Thoracic aorta (tissue), 2 donors: ENCODE measurements at places on chromosomes 13 and 19.

DNA sequence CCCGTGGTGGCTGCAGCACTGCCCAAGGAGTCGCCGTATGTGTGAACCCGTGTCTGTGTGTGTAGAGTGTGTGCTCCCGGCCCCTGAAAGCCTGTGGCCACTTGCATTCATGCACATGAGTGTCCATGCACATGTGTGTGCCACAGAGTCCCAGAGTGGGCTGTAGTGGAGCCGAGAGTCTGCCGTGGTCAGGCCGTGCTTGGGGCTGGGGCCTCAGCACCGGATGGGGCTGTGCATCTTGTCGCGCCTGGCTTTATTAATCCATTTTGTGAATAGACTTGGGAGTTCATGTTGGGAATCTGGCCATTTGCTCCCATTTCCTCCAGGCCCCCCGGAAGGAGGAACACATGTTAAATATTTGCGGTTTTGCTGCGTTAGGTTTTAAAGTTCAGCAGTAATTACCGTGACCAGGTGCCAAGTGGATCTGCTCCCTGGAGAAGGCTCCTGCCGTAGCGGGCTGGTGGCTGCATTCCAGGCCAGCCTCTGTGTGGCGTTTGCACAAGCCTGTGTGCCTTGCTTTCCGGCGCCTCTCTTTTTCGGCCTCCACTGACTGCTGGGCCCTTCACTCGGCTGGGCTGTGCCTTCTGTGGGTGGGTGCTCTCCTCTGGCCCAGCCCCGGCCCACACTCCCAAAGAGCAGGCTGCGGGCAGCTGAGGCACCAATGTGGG lies 69.2 kb upstream of the KCTD15 start:
- DNase-seq, result no peak

DNA sequence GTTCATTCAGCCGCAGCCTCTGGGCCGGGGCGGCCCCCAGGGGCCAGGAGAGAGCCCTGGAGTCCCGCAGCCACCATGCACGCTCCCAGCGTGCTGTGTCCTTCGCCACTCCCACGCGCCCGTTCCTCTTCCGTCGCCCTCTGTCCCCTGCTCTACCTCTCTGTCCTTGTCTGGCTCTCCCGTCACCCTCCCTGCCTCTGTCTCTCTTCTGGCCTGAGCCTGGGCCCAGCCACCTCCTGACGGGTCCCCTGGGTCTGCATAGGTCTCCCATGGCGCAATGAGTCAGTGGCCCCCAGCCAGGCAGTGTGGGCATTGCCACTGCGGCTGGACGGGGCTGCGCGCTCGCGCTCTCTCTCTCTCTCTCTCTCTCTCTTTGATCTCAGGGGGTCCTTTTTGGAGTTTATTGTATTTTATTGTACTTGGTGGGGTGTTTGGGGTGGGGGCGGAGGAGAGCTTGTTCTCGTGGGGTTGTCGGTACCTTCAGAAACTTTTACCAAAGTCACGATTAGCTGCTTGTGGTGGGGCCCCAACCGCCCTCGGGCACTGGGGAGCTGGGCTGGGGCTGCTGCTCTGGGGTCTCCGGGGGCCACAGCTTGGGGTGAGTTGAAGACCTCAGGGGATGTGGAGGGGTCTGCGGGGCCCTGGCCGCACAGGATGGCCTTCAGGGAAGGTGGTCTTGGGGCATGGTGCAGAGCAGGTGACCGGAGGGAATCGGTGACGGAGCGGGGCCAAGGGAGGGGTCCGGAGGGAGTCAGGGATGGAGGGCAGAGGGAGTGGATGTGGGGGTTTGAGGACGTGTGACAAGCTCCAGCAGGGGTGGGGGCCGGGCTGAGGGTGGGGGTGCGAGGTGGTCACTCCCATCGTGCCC lies 1.7 kb upstream of the TGFBR3L start:
- DNase-seq, result no peak

DNA sequence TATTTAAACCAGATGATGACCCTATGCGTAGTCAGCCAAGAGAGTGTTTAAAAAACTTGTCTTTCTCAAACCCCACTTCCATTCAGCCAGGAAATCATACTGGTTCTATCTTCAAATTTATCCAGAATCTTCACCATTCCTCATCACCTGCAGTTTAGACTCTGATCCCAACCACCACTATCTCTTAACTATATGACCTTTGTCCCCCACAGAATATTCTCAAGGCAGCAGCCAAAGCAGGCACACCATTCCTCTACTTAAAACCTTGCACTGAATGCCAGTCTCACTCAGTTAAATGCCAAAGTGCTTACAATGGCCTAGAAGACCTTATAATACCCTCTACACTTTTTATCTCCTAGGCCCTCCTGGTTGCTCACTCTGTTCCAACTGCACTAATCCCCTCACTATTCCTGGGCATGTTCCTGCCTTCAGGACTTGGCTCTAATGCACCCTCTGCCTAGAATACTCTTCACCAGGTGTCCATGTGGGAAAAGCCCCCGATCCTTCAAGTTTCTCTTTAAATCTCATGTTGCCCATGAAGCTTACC lies 10.1 kb downstream of the SUCLA2 start:
- DNase-seq, result no peak

DNA sequence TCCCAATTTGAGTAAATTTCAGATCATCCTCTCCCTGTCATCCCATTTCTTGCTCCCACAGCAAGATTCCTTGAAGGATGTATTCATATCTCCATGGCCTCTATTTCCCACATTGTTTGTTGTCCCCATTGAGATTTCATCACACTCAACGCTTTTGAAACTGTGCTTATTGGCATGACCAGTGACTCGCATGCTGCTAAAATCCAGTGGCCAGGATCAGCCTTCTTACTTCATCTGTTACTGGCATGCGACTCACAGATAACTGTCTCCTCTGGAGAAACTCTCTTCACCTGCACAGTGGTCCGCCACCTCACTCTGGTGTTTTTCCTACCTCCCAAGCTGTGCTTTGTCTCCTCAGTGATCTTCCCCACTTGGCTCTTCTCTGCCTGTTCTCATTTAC lies 95.8 kb downstream of the WASF3 start:
- DNase-seq, result no peak

GRCh38 chr13:27765650-27766049 lies 26.6 kb upstream of the GSX1 start:
- no peak for DNase-seq

DNA sequence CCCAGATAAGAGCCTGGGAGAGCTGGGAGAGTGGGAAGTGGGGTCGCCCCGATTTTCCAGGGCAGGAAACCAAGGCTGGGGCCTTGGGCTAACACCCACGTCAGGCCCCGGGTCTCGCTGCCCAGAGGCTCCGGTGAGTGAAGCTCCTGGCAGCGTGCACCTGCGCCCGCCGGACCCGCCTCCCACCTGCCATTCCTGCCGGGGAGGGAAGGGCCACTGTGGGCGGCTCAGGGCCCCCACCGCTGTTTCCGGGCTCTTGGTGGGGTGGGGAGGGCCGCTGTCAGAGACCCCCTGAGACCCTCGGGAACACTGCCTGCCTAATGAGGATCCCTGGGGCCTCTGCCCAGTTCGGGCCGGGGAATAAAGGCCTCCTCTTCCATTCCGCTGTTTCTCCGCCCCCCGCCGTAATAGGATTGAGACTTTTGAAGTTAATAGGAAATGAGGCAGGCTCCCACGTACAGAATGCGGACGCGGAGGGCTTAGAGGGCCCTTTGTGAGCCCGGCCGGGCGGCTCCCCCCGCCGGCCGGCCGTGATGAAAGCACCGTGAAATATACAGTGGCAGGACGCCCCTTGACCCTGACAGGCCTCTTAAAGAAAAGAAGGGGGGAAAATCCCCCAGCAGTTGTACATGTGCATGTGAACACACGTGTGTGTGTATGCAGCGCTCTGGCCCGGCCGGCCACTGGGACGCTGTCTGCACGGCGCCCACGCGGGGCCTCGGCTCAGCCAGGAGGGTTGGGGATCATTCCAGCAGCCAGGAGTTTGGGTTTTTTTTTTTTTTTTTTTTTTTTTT lies 33.2 kb downstream of the EFNA2 start:
- no peak for DNase-seq

- no peak for DNase-seq
Measured at GRCh38 chr13:103246581-103247200, 180.5 kb upstream of the SLC10A2 start.

GRCh38 chr19:13241231-13242104 lies 91.3 kb downstream of the IER2 start:
- no peak for DNase-seq

- no peak for DNase-seq
Measured at GRCh38 chr13:109208522-109208921, 577.9 kb downstream of the IRS2 start.

GRCh38 chr13:22765547-22765946 lies 415.2 kb upstream of the SGCG start:
- DNase-seq, result no peak

GRCh38 chr19:44574186-44574950 lies 39.0 kb upstream of the IGSF23 start:
- DNase-seq, result no peak

DNA sequence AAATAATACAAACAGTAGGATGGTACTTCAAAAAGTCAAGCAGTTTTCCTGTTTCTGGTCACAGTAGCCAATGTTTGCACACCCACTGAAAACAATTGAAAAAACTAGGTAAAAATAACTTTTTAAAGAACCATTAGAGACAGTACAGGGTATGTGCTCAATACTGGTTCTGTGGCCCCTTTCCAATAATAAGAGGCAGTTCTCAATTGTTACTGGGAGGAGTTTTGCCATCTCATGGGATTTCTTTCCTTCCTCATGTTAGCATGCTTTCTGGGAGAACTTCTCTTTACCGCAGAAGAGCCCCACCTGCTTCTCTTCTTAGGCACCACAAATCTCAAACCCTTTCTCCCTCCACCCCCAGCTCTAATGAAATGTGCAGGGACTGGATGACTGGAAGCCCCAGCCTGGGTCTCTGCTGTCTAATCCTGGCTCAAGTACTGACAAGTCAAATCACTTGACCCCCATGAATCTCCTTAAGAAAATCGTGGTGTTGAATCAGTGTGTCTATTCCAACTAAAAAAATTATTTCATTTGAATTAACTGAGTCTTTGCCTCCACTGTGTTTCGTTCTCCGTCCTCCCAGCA lies 14.6 kb downstream of the METTL21C start:
- no peak for DNase-seq

DNA sequence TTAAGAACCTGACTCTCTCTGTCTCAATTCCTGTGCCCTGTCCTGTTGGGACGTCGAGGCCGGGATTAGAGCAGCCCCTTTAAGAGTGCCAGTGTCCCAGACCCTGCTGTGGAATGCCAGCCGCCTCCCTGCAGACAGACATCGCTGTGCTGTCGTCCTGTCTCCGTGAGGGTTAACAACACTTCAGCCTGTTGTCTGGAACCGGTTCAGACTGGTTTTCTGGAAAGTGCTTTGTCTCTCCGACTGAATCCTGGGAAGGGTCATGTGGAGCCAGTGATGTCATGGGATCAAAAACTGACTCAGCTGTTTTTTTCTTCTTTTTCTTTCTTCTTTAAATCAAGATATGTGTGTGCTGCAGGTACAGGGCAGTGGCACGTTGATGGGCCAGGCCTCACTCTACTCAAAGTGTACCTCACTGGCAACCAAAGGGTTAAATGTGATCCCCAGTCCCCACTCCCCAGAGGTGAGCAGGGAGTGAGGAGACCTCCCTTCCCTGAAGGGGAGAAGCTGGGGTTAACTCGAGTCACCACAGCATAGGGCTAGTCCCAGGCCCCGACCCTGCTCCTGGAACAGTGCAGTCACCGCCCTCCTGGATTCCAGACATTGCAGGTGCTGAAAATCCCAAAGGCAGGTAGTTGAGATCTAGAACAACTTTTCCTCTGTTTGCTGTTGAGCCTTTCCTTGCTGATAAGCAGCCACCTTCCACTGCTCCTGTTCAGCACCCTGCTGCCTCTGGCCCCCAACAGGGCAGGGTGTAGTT lies 50.8 kb downstream of the TSSK6 start:
- DNase-seq, result no peak

GRCh38 chr19:7799640-7800355 lies 30.2 kb upstream of the EVI5L start:
- DNase-seq, result peak; percentile 14

DNA sequence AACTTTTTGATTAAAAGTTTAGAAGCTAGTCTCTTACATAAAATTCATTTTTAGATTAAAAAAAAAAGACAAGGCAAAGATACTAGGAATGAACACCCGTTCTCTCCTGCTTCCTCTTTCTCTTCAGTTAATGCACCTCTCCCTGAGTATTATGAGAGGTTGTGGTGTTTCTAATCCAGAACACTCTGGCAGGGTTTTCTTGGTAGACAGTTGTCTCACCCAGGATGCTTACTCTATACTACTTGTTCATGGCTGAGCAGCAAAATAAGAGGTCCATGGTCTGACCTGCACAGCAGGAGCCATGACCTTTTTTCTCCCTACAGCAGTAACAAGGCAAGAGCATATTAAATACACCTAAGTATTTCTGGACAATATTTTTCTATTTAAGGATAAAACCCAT lies 62.0 kb downstream of the MICU2 start:
- DNase-seq, result no peak

GRCh38 chr19:54178581-54179261 lies 5.8 kb upstream of the TMC4 start:
- no peak for DNase-seq

- DNase-seq, result no peak
Measured at GRCh38 chr13:21069561-21070004, 8.2 kb upstream of the LATS2 start.

GRCh38 chr19:1986357-1987162 lies 29.0 kb downstream of the BTBD2 start:
- DNase-seq, result no peak

DNA sequence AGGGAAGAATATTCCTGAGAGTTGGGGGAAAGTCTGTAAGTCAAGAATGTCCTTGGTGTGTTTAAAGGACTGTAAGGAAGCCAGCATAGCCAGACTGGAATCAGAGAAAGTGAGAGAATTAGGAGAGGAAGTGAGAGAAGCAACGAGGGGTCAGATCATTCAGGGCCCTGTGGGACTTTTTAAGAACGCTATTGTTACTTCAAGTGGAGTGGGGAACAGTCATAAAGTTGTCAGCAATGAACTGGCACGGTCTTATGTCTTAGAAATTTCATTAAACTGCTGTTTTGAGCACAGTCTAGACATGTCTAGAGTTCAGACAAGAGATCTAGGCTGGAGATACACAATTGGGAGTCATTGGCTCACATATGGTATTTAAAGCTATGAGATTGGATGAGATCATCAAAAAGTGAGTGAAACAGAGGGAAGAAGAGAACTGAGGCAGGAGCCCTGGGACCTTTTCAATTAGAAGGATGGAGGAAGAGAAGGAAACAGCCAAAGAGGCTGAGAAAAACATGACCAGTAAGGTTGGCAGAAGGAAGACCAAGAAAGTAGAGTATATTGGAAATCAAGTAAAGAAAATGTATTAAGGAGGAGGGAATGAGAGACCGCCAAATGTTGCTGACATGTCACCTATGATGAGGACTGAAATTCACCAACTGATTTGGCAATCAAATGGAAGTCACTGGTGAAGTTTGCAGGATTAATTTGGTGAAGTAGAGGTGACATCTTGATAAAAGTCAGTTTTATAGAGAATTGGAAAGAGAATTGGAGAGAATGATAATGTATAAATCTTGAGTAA lies 263.5 kb downstream of the GPC5 start:
- no peak for DNase-seq
